ENCODE measurements at places on chromosomes 4 and X.

DNA sequence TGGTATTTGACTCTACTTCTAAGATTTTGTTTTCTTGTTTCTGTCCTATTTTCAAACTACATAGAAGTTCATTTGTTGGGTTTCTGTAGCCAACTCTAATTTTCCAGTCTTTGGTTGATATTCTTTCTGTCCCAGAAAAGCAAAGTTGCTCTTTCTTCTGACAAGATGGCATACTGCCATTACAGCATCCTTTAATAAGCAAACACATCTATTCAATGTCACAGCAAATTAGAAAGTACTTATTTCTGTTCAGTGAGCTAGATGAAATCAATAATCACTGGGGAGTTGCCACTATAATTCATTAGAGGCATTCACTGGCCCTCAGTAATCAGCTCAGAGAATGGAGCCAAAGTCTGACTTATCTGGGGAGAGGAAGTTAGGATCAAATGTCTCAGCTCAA is 1258.0 kb upstream of the IGFBP7 start:
- DNase-seq = no peak

DNA sequence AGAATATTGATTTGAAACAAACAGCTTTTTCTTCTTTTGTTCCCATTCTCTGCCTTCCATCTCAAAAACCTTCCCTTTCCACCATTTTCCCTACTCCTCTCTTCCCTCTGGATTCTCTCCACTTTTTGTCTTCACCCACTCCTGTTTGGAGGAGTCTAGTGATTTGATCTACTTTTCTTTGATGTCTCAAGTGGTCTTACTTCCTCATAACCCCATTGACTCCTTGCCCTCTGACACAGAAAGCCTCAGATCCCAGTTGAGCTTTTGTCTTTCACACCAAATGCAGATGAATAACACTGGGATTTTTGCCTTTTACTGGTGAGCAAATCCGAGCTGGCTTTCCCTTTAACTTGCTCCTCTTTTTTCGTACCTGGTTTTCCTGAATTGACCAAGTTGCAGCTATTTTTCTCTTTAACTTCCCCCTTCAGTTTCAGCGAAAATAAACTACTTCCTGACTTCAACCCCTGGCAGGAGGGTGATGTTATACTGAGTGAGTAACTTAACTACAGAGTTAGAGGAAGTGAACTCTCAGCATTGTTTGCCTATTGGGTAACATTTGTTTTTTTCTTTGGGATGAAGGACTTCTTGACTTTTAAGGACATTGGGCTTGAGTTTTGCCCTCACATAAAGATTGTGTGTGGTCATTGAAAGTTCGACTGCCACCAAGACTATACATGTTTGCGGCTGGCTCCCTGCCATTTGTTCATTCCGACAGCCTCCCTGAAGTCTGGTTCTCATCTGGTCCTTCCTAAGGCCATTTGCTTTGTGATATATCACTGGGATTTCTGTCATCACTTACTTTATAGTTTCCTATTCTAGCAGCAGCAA is 392.8 kb upstream of the NR3C2 start:
- no peak for DNase-seq

GRCh38 chrX:71225009-71225408 is 2.0 kb downstream of the GJB1 start:
- no peak for DNase-seq

DNA sequence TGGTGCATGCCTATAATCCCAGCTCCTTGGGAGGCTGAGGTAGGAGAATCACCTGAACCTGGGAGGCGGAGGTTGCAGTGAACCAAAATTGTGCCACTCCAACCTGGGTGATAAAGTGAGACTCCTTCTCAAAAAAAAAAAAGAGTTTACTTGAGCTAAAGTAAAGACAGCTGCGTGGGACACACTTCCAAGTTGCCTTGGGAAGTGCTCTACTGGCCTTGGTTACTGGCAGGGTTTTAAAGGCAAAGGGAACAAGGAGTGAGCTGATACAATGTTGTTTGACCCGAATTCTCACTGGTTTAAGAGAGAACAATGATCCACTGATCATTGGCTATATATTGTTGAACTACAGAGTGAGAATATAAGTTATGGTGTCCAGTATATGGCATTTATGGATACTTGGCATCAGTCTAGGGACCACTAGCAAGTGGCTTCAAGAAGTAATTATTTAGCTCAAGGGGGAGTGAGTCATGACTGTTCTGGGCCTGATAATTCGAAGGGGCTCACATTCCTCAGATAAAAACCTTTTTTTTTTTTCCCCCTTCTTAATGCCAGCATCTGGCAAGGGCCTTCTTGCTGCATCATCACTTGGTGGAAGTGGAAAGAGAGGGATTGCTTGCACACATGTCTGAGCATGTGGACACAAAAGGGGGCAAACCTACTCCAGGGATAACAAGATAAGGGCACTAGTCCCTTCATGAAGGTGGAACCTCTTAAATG is 32.3 kb downstream of the GRK4 start:
- no peak for DNase-seq
